Pulmonary artery endothelial cell (primary cell): ENCODE measurements at places on chromosomes 1 and 21. TPM values are rescaled to one million over a fixed set of nuclear protein-coding genes. Genes with fewer than 3 reads are reported as not detected.

GRCh38 chr1:33500547-33500946 is 28.1 kb downstream of the ZSCAN20 start:
- DNase-seq, result no peak

GRCh38 chr1:15345705-15346345 is 63.9 kb upstream of the EFHD2 start:
- no peak for DNase-seq

GRCh38 chr1:231971397-231972110 is 345.0 kb downstream of the DISC1 start:
- DNase-seq, result peak; percentile 71

KRTAP19-3 gene
- not detected in 2 replicates for total RNA-seq

DNA sequence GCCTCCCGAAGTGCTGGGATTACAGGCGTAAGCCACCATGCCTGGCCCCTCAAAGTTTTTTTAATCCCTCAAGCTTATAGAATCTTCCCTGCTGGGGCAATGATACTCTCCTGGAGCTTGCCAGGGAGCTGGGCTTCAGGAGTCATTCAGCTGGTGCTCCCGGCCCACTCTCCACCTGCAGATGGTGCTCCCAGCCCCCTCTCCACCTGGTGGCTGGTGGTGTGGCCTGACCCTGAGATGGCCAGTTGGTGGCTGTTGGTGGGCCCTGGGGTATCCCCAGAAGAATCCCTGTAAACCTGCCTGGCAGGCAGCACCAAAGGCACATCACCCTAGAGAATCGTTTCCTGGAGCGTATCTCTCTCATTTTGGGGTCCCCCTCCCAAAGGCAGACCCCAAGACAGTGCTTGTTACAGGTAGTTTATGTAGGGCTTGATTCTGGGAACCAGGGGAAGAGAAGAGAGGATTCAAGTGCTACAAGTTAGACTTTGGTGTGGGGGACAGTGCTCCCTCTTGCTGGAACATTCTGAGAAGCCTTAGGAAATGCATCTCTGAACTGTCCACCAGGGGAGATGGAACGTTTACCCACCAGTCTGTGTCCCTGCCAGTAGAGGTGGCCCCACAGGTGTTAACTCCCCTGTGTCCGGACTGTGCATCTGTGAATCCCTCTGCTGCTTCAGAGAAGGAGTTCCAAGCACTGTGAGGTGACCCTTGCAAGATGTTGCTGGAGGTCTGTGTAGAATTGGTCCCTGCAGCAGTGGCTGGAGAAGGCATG is 29.1 kb upstream of the ACTL8 start:
- DNase-seq, result no peak

PLA2G2C gene
- total RNA-seq, result not detected in 2 replicates

DNA sequence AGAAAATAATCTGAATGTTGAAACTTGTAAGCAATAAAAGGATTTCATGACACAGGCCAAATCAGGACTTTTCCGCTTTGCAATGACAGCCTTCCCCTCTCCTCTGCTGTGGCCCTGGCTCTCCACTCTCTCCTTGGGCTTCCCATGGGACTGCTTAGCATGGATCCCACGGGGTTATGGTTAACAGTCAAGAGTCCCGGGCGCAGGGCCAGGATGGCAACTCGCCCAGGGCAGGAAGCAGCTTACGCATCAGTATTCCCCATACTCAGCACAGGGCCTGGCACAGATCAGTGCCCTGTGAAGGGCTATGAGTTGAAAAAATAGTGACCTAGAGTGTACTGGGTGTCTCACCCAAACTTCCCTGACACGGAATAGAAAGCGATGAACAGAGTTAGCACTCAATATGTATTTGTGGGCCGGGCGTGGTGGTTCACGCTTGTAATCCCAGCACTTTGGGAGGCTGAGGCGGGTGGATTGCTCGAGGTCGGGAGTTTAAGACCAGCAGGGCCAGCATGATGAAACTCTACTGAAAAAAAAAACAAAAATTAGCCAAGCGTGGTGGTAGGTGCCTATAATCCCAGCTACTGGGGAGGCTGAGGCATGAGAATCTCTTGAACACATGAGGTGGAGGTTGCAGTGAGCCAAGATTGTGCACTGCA is 29.1 kb upstream of the GRHL3 start:
- DNase-seq, result peak; percentile 77

EXTL2 gene
- 27.8 and 27.9 TPM in 2 replicates for total RNA-seq

- no peak for DNase-seq
These were observed 50.6 kb upstream of the MRPS6 start for GRCh38 chr21:34022627-34023335.

- DNase-seq, result no peak
These were observed 589 bp downstream of the OR2W3 start for GRCh38 chr1:247895976-247896375.

LCE1D gene
- total RNA-seq, result not detected in 2 replicates

GRCh38 chr1:2194319-2194897 is at the start of gene FAAP20:
TSS of gene FAAP20 (minus strand) at chr1:2194772. CDS start at chr1:2194749, 23 bp downstream.
- no peak for DNase-seq

GRCh38 chr21:15054089-15054488 is 10.7 kb downstream of the NRIP1 start:
- no peak for DNase-seq

DNA sequence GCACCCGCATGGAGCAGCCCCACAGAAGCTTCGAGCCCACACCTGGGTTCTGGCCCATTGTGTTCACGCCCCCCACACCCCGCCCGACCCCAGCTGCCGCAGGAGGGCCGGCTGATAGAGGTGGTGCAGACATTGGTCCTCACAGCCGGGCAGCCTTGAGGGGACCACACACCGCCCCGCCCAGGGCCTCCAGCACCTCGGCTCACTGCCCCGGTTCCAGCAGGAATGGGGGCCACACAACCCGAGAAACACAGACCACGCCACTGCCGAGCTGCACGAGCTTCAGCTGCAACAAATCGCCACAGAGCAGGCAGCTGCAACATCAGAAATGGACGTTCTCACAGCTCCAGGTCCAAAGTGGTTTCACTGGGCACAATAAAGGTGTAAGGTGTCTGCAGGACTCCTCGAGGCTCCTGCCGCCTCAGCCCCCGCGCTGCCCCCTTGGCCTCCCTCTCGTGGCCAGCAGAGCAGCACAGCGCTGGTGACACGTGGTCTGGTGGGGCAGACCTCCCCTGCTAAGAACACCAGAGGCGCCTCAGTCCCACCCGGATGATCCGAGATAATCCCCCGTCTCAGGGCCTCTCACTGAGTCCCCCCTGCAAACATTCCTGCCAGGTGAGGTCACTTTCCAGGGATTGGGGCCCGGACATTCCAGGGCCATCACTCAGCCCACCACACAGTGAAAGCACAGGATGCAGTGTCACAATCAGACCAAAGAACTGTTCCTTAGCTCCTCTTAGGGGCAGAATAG is 62.3 kb upstream of the ADARB1 start:
- peak; percentile 68 for DNase-seq

DNA sequence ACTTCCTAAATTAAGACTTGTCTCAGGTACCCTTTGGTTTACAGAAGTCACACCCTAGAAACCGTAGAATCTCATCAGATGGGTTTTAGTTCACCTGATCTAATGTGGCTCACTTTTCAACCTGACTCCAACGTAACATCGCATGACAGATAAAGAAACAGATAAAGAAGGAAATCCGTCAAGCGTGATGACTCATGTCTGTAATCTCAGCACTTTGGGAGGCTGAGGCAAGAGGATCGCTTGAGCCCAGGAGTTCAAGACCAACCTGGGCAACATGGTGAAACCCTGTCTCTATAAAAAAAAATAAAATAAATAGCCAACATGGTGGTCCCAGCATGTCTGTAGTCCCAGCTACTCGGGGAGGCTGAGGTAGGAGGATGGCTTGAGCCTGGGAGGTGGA is 97.3 kb downstream of the SPSB1 start:
- no peak for DNase-seq

APOBEC4 gene
- not detected in 2 replicates for total RNA-seq

GRCh38 chr1:227790034-227790400 is 25.5 kb upstream of the PRSS38 start:
- no peak for DNase-seq

LRRC3 gene
- total RNA-seq, result 0.71 and 1.5 TPM in 2 replicates

DNA sequence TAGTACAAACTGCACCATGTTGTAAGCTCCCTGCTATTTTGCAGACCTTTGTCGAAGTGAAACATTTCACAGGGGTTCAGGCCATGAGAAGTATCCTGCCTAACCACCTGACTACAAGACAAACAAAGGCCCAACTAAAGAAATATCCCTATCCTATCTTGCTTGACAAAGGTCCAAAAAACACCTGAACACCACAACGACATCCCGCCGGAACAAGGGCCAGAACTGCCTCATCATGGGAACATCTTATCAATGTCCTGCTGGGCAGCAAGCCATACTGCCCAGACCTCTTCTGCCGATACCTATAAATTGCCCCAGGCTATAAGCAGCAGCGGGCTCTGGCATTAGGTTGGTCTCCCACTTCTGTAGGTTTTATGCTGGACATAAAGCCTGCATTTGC is 12.3 kb downstream of the MYSM1 start:
- no peak for DNase-seq

ZFP69 gene
- total RNA-seq, result 2.8 and 3.8 TPM in 2 replicates

GRCh38 chr1:172431204-172431603 is 10.7 kb downstream of the C1orf105 start:
- no peak for DNase-seq

DNA sequence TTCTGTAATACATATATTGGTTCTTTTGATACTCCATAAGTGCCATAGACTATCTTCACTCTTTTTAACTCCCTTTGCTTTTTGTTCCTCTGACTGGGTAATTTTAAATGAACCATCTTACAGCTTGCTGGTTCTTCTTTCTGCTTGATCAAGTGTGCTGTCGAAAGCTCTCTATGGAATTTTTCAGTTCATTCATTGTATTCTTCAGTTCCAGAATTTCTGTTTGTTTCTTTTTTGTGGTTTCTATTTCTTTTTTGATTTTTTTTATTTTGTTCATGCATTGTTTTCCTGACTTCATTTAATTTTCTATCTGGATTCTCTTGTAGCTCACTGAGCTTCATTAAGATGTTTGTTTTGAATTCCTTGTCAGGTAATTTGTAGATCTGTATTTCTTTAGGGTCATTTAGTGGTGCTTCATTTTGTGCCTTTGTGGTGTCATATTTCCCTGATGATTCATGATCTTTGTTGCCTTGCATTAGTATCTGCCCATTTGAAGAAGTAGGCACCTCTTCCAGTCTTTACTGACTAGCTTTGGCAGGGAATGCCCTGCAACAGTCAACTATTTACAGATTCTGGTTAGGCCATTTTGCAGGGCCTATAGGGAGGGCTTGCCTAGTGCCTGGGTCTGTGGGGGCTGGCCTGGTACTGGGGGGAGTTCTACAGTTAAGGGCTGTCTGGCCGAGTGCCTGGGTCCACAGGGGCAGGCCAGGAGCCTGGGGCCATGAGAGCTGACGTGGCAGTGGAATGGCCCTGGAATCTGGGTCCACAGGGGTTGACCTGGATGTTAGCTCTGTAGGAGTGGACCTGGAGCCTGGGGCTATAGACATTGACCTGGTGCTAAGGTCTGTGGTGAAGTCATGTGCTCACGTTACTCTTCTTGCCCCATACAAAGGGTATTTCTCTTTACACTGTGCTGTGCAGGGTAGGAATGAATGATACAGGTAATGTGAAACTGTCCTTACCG is 89.7 kb downstream of the MAGI3 start:
- no peak for DNase-seq

DNA sequence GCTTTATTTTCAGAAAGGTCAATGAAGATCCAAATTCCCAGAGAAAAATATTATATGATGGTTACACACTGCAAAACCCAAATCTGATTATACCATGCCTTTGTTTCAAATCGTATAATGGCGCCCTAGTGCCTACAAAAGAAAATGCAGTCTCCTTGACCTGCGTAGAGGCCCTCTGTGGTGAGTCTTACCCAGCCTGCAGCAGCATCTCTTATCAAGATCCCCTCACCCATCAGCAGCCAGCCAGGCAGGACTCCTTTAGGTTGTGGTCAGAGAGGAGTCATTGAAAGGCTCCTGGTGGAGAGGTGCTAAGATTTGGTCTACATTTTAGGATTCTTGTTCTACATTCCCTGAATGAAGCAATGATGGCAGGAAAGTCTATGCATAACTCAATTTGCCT is 23.7 kb upstream of the DAB1 start:
- DNase-seq, result no peak

LRRC71 gene
- total RNA-seq, result 0.11 and 0.40 TPM in 2 replicates

AQP10 gene
- 0.07 and 0.13 TPM in 2 replicates for total RNA-seq

VANGL2 gene
- not detected in 2 replicates for total RNA-seq
